ENCODE measurements at places on chromosomes 3 and 15.

- DNase-seq, result no peak
These were observed 16.3 kb downstream of the PLXNB1 start for GRCh38 chr3:48413611-48414010.

DNA sequence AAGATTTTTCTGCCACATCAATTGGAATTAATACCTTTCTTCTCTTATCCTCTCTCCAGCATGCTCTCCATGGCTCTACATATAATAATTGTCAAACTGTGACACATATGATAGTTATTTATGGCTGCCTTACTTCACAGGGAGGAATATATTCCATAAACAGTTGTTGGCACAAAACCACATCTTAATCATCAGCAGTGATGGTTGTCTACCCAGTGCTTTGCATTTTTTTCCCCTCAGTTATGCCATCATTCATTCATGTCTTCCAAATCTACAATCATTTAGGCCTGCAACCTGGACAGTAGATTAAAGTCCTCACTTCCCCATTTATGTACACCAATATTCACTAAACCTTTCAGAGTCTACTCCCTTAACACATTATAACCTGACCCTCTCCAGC lies 107.7 kb downstream of the THRB start:
- no peak for DNase-seq

DNA sequence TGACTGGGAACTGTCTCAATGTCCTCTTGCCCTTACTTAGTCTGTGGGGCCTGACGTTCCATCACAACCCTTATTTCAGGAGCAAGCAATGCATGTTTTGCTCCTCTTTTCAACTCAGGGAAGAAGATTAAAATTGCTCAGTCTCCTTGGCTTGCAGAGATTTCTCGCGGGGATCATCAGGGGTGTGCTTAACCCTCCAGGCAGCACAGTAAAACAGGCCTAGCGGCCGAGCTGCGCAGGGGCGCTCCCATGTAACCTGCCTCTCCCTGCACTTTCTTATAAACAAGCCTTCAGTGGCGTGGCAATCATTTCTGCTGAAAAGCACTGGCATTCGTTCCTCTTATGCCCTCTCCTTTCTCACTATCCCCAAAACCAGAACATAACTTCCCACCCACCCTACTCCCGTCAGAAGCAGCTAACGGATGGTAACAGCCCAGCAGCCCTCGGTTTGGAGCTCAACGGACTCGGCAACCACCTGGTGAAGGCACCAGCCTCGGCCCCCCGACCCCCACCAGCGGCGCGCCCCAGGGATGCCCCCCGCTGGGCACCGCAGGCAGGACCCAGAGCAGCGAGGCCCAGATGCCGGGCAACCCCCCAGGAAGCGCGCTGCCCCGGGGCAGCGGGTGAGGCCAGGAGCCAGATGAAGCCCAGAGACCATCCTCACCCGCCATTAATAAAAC lies 1.1 kb downstream of the MCF2L2 start:
- no peak for DNase-seq

DNA sequence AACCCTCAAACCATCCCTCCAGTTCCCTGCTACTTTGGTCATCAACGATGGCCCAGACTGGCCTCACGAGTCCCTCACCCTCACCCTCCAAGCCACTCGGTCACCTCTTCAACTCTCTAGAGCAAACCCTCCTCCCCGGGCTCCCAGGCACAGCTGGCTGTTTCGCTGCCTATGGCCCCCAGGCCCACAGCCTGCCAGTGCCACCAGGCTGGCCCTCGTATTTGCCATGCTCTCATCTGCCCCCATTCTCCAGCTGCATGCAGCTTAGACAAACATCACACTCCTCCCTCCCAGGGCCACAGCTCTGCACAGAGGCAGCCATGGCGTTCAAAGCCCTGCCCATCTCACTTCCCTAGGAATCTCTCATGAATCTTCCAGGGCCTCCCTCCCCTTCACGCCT lies 13.8 kb downstream of the RAB43 start:
- no peak for DNase-seq

DNA sequence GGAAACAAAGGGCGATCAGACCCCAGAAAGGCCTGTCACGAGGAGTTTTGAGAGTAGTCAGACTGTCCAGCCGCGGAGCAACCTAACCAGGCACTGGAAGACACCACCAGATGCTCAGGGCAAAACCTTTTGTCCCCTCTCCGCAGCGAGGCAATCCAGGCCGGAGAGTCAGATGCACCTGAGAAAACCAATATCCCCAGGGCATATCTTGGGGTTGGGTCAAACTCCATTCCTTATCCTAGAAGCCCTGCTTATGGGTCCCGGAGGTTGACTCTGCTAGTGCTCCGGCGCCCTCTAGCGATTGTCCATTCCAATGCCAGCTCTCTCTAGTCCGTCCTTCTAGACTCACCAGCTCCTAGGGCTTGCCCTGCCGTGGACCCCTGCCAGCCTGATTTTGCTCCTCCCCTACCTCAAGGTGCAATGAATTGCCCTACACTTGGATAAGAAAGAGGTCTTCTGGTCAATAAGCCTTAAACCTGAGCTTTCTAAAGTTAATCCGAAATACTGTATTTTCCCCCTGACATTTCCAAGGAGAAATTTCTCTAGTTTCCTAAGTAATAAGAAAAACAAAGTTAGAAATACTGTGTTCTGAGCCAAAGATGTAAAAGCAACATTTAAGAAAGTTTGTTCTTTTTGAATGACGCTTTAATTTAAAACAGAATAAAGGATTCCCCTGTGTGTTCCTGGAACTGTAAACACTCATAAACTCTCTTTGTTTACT lies 5.5 kb downstream of the CPNE4 start:
- peak; percentile 80 for DNase-seq

- no peak for DNase-seq
These were observed 15.5 kb downstream of the SLC25A26 start for GRCh38 chr3:66236281-66236680.

- peak; percentile 70 for DNase-seq
These were observed 33.5 kb upstream of the MFSD1 start for GRCh38 chr3:158768361-158768787.

DNA sequence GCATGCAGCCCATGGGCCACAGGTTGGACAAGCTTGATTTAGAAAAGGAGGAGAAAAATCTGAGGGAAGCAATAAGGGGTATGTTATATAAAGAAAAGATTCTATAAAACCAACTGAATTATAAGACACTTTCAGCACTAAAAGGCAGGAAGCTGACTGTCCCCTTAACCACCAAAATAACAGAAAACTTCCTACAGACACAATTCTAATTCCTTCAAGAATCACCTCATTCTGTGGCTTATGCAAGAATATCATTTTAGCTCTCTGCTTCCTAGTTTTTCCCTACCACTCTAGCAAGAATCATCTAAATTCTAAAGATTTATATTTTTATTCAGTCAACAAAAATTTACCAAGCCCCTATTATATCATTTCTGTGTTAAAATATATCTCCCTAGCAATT lies 6.3 kb downstream of the STAG1 start:
- DNase-seq, result no peak

- no peak for DNase-seq
These were observed 18.9 kb downstream of the WNT5A start for GRCh38 chr3:55468251-55468650.

DNA sequence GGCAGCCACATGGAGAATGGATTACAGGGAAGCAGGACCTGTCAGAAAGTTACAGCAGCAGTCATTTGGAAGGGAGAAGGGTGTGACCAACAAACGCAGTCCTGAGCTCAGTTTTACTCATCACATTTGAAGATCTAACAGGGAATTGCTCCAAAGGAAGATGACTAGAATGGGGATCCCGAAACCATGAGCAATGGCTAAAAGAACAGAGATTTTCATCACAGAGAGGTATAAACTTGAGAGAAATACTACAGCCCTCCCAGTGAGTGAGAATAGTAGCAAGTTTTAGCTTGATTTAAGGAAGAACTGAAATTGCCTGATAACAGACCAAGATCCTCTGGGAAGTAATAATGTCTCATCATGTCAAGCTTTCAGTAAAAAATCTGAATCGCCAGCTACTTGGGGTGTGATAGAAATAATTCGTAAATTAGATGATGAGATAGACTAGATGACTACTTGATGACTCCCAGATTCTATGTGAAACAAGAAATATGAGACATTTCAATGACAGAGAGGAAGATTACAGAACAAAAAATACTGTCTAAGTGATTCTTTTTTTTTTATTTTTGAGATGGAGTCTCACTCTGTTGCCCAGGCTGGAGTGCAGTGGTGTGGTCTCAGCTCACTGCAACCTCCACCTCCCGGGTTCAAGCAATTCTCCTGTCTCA lies 16.9 kb downstream of the CD47 start:
- no peak for DNase-seq

DNA sequence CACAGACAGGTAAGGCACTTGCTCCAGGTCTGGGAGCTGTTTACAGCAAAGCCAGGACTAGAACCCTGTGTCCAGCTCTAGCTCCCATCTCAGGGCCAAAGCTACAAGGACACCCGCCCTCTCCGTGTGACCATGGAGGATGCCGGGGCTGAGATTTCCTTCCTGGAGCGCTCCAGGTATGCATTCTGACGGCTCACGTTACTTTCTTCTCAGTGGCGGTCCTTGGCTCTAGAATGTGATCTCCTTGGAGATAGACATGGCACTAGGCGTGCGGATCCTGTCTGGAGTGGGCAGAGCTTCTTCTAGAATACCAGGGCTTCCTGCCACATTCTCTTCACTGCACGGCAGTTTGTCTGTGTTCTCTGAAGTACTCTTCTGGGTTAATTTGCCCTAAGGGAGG lies 185.7 kb downstream of the OPA1 start:
- no peak for DNase-seq

DNA sequence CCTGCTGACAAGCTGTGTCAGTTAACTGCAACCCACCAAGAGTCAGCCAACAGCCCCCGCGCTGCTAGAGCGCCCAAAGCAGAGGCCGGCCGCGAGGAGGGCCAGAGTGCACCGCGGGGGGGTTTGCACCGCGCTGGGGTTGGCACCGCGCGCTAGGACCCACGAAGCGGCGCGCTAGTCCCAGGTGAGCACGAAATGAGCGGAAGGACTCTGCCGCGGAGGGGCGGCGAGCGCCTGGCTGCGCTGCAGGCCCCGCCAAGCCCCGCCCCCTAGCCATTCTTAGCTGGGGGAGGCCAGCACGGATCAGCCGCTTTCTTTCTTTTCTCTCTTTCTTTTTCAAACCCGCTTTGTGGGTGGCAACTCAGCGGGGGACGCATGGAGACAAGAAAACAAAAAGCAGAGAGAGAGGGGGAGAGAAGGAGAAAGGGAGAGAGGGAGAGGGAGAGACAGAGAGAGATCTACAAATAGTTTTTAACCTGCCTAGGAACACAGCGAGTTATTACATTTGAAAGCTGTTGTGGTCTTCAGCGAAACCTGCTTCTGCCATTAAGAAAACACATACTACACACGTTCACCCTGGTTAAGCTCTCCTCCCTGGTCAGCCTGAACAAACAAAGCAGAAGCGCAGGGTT lies 6.9 kb upstream of the FOXB1 start:
- DNase-seq, result no peak

- no peak for DNase-seq
These were observed 297.6 kb upstream of the CHRNA7 start for GRCh38 chr15:31732726-31733125.

DNA sequence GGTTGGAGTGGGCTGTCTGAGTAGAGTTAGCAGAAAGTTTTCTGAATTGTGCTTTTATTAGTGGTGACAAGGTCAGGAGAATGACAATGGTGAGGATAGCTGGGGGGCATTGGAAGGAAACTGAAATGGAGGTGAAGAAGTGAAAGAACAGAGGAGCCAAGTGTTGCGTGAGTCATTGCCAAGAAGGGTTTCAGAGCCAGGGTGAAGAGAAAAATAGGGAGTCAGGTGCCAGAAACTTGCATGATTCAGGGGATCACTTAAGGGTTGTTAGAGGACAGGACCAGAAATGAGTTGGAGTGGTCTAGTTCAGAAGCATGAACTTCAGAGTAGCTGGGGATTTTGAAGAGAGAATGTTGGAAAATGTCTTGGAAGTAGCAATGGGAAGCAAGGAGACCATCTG lies 86.0 kb upstream of the GALNT15 start:
- no peak for DNase-seq

- DNase-seq, result peak; percentile 74
These were observed 2.1 kb upstream of the GNAT1 start for GRCh38 chr3:50189274-50189673.

Measured in heart right ventricle (tissue), 16 donors.